ENCODE measurements at places on chromosomes 16 and 17.

GRCh38 chr16:64933885-64934284, 188.0 kb downstream of the CDH11 start:
- no peaks in the 10 kb centered on the region for H3K4me1 ChIP-seq
- DNase-seq: no peak
- H3K4me3 ChIP-seq: no peak overlapping the region
- H3K27me3 ChIP-seq: no peaks in the 10 kb centered on the region

DNA sequence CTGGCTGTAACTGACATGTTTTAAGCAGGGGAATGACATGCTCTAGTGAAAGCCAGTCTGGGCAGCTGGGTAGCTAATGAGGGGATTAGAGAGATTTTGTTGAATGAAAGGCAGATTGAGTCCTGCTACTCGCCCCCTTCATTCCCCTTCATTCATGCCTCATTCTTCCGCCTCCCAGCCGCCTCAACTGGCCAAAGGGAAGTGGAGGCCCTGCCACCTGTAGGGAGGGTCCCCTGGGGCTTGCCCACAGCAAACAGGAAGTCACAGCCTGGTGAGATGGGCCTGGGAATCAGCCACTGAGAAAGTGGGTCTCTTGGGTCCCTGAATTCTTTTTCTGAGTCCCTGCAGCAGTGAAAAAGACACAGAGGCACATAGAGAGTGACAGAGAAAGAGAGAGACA, 1.1 kb upstream of the CD19 start:
- H3K27ac ChIP-seq: no peak overlapping the region
- no peaks in the 10 kb centered on the region for H3K27me3 ChIP-seq
- no peaks in the 10 kb centered on the region for H3K36me3 ChIP-seq
- H3K4me3 ChIP-seq: no peak overlapping the region

GRCh38 chr17:7236808-7237207, 2.4 kb downstream of the PHF23 start:
- no peaks in the 10 kb centered on the region for H3K27me3 ChIP-seq
- no peak overlapping the region for H3K27ac ChIP-seq
- H3K4me1 ChIP-seq: peaks cover 15% of the 10 kb centered on the region
- no peak for DNase-seq

- H3K36me3 ChIP-seq: no peaks in the 10 kb centered on the region
- H3K4me1 ChIP-seq: peaks cover 9% of the 10 kb centered on the region
- H3K4me3 ChIP-seq: no peak overlapping the region
- DNase-seq: no peak
These were observed 144.1 kb downstream of the RAB11FIP4 start for GRCh38 chr17:31535581-31535981.

GRCh38 chr16:19524616-19525384, 1.1 kb downstream of the CCP110 start:
- peaks cover 11% of the 10 kb centered on the region for H3K4me1 ChIP-seq
- H3K27me3 ChIP-seq: no peaks in the 10 kb centered on the region
- no peaks in the 10 kb centered on the region for H3K36me3 ChIP-seq
- H3K27ac ChIP-seq: peak overlapping the region; percentile 29

- no peaks in the 10 kb centered on the region for H3K36me3 ChIP-seq
- no peak for DNase-seq
These were observed 946 bp upstream of the TMEM256 start for GRCh38 chr17:7404737-7405349.

GRCh38 chr16:52558448-52558847, 11.5 kb upstream of the TOX3 start:
- no peak overlapping the region for H3K27ac ChIP-seq
- DNase-seq: no peak
- no peaks in the 10 kb centered on the region for H3K27me3 ChIP-seq
- H3K36me3 ChIP-seq: no peaks in the 10 kb centered on the region

GRCh38 chr16:16107839-16108238, 115.5 kb downstream of the ABCC6 start:
- H3K36me3 ChIP-seq: no peaks in the 10 kb centered on the region
- H3K4me1 ChIP-seq: peaks cover 2% of the 10 kb centered on the region
- no peak overlapping the region for H3K4me3 ChIP-seq
- H3K27me3 ChIP-seq: no peaks in the 10 kb centered on the region
- H3K27ac ChIP-seq: no peak overlapping the region

GRCh38 chr17:67636312-67636711, 81.4 kb upstream of the NOL11 start:
- H3K4me1 ChIP-seq: peaks cover 18% of the 10 kb centered on the region
- no peak overlapping the region for H3K27ac ChIP-seq
- no peak overlapping the region for H3K4me3 ChIP-seq
- H3K36me3 ChIP-seq: no peaks in the 10 kb centered on the region
- H3K27me3 ChIP-seq: no peaks in the 10 kb centered on the region
- no peak for DNase-seq

DNA sequence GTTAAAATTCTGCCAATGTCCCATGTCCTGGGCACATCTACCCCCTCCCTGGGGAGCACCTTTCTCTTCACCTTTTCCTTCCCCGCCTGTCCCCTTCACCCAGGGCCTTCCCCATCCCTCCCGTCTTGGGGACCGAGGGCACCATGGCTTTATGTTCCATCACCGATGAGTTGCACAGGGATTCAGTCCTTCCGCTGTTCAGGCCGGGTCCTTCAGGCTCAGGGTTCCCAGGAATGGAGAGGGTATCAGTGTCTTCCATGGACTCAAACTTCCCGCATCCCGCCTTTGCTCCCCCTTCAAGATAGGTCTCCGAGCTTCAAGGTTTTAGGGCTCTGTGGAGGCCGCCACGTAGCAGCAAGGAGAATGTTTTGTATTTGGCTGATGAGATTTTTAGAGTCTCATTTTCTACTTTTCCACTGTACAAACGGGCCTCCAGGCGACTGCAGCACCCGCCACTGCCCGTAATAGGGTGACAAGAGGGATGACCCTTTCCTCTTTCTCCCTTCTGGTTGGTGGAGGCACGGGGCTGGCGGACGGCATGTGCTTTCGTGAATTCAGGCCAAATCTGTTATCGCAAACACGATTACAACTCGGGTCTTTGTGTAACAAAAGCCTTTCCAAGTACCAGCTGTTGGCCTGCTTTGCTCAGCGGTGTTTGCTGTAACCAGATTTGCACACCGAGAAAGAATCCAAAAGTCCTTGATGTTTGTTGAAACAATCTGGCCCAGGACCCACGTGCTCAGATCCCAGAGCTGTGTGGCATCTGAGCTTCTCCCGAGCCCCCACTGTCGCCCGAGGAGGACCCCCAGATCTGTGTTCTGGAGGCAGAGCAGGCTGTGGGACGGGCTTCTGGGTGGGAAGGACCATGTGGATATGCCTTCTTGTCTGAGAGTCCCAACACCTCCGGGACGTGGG, 236.3 kb downstream of the SEC14L1 start:
- H3K4me3 ChIP-seq: no peak overlapping the region
- H3K4me1 ChIP-seq: peaks cover 63% of the 10 kb centered on the region
- DNase-seq: peak; percentile 74
- H3K27ac ChIP-seq: peak overlapping the region; percentile 89
- H3K36me3 ChIP-seq: no peaks in the 10 kb centered on the region
- H3K27me3 ChIP-seq: no peaks in the 10 kb centered on the region

DNA sequence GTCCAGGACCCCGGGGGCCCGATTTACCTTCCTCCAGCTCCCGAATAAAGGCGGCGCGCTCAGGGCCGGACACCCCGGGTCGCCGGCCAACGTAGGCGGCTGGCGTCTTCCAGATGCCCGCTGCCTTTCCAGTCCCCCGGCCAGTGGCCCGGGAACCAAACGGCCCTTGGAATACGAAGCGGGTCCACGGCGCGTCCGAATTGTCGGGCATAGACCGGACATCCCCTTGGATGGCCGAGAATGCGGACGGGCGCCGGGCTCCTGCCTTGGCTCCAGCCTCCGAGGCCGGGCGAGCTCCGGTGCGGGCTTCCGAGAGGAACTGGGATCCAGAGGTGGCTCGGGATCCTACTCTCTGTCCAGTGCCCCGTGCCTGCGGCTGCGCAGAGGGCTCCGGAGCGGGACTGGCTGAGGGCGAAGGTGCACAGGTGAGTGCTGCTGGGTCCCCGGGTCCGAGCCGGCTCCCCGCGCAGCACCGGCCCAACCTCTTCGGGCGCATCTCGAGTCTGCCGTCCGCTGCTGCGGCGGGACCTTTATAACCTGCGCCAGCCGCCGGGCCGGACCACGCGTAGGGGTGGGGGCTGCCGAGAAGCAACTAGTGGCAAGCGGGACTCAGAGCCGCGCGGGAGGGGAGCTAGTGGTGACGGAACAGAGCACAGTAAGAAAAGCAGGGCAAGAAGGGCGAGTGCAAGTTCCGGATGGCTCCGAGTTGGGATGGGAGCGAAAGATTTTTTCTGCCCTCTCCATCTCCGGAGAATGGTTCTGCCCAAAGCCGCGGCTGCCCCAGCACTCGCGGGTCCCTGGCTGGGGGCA, at the start of gene HAP1:
TSS of gene HAP1 (minus strand) at position 505 of the 810 bp plus-strand sequence. CDS start at position 496, 9 bp downstream.
- no peak within 1 kb of the TSS for H3K27ac ChIP-seq
- H3K4me3 ChIP-seq: peak within 1 kb of the TSS; percentile 36
- H3K4me1 ChIP-seq: peaks cover 4% of the 10 kb centered on the region
- no peak for DNase-seq
- no peaks in the 10 kb centered on the region for H3K36me3 ChIP-seq

DNA sequence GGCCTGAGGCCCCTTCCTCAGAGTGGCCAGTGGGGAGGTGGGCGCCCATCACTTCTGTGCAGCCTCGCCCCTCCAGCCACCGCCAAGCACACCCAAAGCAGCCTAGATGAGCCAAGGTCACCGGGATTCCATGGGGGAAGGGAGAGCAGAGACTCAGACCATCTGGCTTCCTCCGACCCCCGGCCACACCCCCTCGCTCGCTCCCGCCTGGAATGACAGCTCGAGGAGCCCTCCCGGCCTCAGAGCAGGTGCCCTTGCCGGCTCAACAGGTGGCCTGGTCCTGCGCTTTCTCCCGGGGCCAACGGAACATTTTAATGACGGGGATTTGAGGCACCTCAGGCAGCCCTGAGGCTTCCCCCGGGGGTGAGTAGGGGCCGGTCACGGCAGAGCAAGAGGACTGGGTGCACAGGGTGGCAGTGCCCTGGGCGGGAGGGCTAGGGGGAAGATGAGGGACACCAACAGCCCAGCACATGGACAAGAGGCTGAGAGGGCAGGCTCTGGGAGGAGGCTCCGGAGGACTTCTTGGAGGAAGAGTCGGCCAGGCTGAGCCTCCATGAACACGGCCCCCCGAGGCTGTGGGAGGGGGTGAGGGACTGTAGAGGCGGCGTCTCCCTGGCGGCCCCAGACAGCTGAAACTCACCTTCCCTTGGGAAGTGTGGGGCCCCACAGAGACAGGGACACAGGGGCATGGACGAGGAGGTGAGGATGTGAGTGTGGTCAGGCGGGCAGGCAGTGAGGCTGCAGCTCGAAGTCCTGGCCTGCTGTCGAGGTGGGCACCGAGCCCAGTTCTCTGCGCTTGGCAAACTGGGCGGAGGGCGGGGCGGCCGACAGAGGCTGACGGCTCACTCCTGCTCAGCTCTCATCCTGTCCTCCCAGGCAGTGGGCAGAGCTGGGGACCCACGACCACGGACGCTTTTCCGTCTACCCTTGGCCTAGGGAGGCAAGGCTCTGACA, 12.5 kb upstream of the C1QTNF8 start:
- peaks cover 9% of the 10 kb centered on the region for H3K4me1 ChIP-seq
- H3K27ac ChIP-seq: no peak overlapping the region
- no peaks in the 10 kb centered on the region for H3K36me3 ChIP-seq
- DNase-seq: peak; percentile 87
- H3K4me3 ChIP-seq: no peak overlapping the region

GRCh38 chr16:66134875-66135274, 231.6 kb upstream of the CDH5 start:
- no peaks in the 10 kb centered on the region for H3K27me3 ChIP-seq
- H3K4me3 ChIP-seq: no peak overlapping the region
- DNase-seq: no peak
- H3K36me3 ChIP-seq: no peaks in the 10 kb centered on the region
- H3K27ac ChIP-seq: peak overlapping the region; percentile 44

GRCh38 chr17:79743614-79744013, 12.9 kb downstream of the ENPP7 start:
- H3K36me3 ChIP-seq: no peaks in the 10 kb centered on the region
- H3K27ac ChIP-seq: no peak overlapping the region

- no peak overlapping the region for H3K27ac ChIP-seq
- H3K4me3 ChIP-seq: no peak overlapping the region
- H3K36me3 ChIP-seq: no peaks in the 10 kb centered on the region
- H3K27me3 ChIP-seq: no peaks in the 10 kb centered on the region
- peak; percentile 71 for DNase-seq
These were observed 93.4 kb upstream of the TNRC6A start for GRCh38 chr16:24635900-24636610.

GRCh38 chr16:87790292-87791100, 24.7 kb upstream of the KLHDC4 start:
- no peak overlapping the region for H3K4me3 ChIP-seq
- no peak overlapping the region for H3K27ac ChIP-seq
- H3K27me3 ChIP-seq: no peaks in the 10 kb centered on the region
- H3K4me1 ChIP-seq: peaks cover 2% of the 10 kb centered on the region

DNA sequence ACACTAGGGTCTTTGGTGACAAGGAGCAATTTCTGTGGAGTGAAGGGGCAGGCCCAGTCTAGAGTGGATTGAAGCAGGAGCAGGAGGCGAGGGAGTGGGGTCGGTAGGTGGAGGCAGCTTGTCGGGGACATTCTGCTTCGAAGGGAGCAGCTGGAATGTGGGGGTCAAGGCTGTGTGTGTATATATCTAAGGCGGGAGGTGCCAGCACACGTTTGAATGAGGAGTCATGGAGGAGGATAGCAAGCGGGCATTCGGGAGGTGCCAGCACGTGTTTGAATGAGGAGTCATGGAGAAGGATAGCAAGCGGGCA, 17.7 kb downstream of the NT5M start:
- H3K27ac ChIP-seq: no peak overlapping the region
- H3K4me3 ChIP-seq: no peak overlapping the region
- no peaks in the 10 kb centered on the region for H3K27me3 ChIP-seq

- H3K4me3 ChIP-seq: no peak overlapping the region
- no peak for DNase-seq
- H3K27me3 ChIP-seq: no peaks in the 10 kb centered on the region
- H3K27ac ChIP-seq: no peak overlapping the region
- H3K36me3 ChIP-seq: no peaks in the 10 kb centered on the region
- H3K4me1 ChIP-seq: peaks cover 4% of the 10 kb centered on the region
These were observed 14.0 kb downstream of the CYB5B start for GRCh38 chr16:69438465-69438864.

DNA sequence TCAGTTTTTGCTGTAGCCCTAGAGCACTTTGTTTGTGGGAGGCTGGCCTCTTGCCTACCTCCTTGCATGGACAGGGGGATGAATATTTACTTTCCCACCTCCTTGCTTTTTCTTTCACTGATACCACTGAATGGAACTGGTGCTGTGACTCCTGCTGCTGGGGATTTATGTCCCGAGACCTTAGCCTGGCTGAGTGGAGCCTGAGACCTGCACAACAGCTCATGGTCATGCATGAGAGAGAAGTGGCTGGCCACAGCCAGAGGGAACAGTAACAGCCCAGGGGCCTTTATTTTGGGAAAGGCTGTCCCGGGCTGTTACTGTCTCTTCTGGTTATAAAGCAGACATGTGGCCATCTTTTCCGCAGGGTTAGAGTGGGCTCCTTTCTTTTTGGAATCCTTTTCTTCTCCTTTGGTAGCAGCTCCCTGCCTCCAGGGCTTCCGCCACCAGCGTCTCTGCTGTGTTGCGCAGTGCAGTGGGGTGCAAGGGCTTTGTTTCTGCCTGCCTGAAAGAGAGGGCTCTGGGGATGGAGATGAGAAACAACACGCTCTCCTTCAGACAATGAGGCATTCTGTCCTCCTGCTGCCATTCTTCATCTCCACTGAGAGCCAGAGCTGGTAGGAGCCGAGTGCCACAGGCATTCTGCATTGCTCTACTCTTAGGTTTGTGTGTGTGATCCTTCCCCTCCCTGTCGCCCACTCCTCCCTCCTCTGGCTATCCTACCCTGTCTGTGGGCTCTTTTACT, 14.5 kb downstream of the SNX11 start:
- no peaks in the 10 kb centered on the region for H3K27me3 ChIP-seq
- H3K4me3 ChIP-seq: no peak overlapping the region
- H3K27ac ChIP-seq: no peak overlapping the region
- no peak for DNase-seq
- no peaks in the 10 kb centered on the region for H3K4me1 ChIP-seq
